ENCODE measurements at places on chromosomes 16 and 17. TPM values are rescaled to one million over a fixed set of nuclear protein-coding genes. Genes with fewer than 3 reads are reported as not detected.

Gene MT1E
- total RNA-seq, result 3.1 TPM

Gene KRT20
- total RNA-seq, result not detected

Gene ATP6V0D1
- total RNA-seq, result 136 TPM

Gene TRAF7
- 38.7 TPM for total RNA-seq

Gene ALOXE3
- not detected for total RNA-seq

Gene NXPH3
- total RNA-seq, result 6.5 TPM

Gene PRPSAP2
- total RNA-seq, result 95.4 TPM

Gene SDK2
- 16.2 TPM for total RNA-seq

Gene HID1
- 16.0 TPM for total RNA-seq

Gene TSPAN10
- total RNA-seq, result 39.1 TPM

Gene KRT31
- total RNA-seq, result not detected

Gene HS3ST4
- 1.7 TPM for total RNA-seq

All from camera-type eye (tissue), 1 donor.